Ovary (tissue), 10 donors: ENCODE measurements at places on chromosomes 6 and 20.
A peak's percentile ranks its signal among the peaks of the same experiment; 100 is the strongest.

- no peak for DNase-seq
Observed at GRCh38 chr20:50020288-50020687, 37.5 kb downstream of the SNAI1 start.

GRCh38 chr20:610130-611046, at the start of gene TCF15:
TSS of gene TCF15 (minus strand) at chr20:610309. CDS start at chr20:610237, 72 bp downstream.
- peak; percentile 28 for DNase-seq

- DNase-seq, result no peak
Observed at GRCh38 chr6:113182370-113183141, 674.6 kb upstream of the MARCKS start.

GRCh38 chr6:137339929-137340559, 120.9 kb upstream of the IFNGR1 start:
- no peak for DNase-seq

GRCh38 chr6:137970368-137970767, 103.3 kb downstream of the TNFAIP3 start:
- no peak for DNase-seq

GRCh38 chr20:21901470-21902275, 196.2 kb downstream of the PAX1 start:
- no peak for DNase-seq

GRCh38 chr6:151392427-151392826, 1.1 kb upstream of the ZBTB2 start:
- DNase-seq, result no peak

DNA sequence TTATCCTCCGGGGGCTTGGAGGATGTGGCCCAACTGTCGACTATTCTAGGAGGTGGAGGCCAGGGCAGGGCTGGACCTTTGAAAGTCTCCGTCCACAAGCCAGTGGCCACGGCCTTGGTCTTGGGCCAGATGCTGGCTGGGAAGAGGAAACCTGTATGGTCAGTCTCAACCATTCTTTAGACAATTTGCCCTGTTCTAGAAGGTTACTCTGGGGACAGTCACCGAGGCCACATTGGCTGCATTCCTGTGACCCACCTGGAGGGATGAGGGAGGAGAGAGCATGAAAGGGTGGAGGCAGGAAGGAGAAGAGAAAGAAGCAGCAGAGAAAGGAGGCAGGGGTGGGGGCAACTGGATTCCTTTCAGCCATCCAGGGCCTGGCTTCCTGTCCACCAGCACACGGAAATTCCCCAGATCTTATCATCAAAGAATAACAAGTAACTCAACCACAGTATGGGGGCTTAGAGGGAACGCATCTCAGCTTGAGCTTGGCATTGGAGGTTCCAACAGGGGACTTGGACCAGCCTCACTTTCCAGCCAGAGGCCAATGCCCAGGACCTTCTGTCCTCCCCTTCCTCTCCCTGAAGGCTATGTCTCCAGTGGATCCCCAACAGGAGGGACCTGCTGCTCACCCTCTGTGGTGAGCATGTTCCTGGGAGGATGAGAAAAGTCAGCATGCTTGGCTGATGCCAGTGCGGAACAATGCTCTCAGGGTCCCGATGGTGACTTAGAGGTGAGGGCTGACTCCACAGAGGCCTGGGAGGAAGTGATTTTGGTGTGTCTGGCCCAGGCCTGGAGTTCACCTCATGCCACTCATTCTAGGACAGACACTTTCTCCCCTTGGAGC, 30.4 kb downstream of the TGM2 start:
- no peak for DNase-seq

- no peak for DNase-seq
Observed at GRCh38 chr6:25127076-25127837, 151.9 kb upstream of the CARMIL1 start.

GRCh38 chr6:26273673-26274588, 91.1 kb upstream of the BTN3A2 start:
- DNase-seq, result no peak

GRCh38 chr20:19349879-19350278, 137.4 kb downstream of the SLC24A3 start:
- DNase-seq, result no peak
